ENCODE measurements at places on chromosomes 11 and 22.

DNA sequence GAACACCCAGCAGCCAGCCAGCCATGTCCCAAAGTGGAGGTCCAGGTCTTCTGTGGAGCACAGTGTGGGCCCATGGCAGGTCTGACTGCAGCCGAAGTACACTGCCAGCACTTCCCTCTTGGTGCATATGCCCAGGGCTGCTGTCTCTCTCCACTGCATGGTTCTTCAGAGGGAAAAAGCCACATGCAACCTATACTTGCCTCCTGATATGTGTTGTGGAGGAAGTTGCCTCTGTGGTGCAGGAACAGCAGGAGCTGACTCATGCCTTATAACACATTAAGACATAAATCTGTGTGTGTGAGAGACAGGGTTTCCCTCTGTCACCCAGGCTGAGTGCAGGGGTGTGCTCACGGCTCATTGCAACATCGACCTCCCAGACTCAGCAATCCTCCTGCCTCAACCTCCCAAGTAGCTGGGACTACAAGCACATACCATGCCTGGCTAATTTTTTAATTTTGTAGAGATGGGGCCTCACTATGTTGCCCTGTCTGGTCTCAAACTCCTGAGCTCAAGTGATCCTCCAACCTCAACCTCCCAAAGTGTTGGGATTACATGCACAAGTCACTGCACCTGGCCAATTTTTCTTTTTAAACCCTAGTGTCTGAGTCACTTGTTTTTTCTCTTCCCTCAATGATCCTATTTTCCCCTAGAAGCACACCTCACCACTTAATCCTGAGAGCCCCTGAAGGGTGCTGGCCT is 98.8 kb downstream of the MPPED2 start:
- peak; percentile 22 for DNase-seq

DNA sequence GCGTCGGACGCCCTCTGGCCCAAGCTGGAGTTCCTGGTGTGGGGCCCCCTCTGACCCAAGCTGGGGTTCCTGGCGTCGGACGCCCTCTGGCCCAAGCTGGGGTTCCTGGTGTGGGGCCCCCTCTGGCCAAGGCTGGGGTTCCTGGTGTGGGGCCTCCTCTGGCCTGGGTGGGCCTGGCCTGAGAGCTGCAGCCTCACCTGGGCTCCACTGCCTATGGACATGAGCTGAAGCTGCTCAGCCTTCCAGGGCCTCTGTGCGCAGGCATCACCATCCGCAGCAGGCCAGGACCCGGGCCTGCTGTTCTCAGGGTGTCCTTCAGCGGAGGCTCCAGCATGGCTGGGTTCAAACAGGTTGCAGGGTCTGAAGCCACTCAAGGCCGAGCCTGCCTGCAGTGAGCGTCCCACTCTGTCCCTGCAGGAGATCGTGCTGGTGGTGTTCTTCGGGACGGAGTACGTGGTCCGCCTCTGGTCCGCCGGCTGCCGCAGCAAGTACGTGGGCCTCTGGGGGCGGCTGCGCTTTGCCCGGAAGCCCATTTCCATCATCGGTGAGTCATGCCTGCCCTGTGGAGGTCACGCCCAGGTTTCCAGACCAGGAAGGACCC is 125.5 kb downstream of the KCNQ1 start:
- DNase-seq, result no peak

DNA sequence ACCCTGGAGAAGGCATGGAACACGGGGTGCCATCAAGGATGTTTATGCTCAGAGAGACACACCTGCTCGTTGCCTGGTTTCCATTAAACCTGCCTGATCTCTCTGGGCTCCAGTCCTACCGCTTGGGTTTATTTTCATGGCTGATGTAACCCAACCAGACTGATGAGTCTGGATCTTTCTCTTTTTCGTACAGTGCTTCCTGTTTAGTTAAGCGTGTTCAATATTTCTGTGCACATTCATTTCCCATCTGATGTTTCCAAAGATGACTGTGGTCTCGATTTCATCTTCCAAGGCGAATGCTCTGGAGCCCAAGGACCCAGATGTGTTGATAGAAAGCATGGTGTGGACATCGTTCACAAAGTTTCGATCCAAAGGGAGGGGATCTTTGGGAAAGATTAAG is 84.3 kb downstream of the SNX19 start:
- DNase-seq, result no peak

GRCh38 chr11:469684-470560 is 19.8 kb downstream of the PTDSS2 start:
- no peak for DNase-seq

GRCh38 chr11:111461460-111462235 is 50.5 kb downstream of the BTG4 start:
- no peak for DNase-seq

GRCh38 chr11:16040151-16040550 is 316.2 kb downstream of the SOX6 start:
- no peak for DNase-seq

GRCh38 chr11:2136952-2137201 is 2.3 kb downstream of the IGF2 start:
- no peak for DNase-seq

DNA sequence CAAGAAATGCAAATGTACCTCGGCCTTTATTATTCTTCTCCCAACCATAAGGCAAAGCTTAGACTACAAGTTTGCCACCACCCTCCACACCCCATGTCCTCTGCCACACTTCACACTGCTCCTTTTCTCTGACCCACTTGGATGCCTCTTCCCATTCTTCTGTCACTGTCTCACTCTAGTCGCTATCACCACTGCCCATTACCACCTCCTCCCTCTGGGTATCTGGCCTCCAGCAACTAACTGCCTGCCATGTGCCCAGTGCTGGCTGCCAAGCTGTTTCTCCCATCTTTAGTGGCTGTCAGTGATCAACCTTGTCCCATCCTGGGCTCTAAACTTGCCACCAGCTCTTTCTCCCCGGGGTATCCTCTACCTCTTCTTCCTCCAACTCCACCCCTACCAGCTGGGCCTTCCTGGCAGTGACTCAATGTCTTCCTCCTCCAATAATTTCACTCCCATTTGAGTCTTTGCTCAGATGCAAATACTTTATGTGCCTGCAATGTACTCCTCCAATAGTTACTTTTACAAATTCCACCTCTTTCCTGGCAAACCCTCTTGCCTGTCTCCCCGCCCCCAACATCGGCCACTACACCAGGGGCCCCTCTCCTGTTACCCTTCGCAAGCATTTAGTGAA is 20.1 kb upstream of the KDM2A start:
- no peak for DNase-seq

DNA sequence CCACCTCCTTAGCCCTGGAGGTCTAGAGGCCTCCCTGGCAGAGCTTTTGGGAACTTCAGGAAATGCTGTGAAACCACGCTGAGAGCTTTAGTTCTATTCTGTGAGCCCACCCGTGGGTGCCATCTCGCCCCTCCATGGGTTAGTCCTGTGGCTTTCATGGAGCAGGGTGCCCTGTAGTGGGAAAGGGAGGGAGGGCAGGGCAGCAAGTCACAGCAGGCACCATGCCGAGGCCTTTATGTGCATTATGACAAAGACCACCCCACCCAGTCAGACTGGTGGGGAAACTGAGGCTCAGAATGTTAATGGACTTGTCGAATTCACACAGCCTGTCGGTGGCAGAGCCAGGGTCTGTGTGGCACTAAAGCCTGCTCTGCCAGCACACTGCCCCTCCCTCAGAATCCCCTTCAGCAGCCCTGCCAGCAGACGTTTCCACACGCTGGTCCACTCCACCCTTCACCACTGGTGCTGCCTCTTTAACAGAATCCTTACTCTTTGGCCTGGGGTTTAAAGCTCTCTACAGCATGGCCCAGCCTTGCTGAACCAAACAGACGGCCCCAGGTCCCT is 13.4 kb downstream of the TMPRSS13 start:
- no peak for DNase-seq

GRCh38 chr11:71098776-71099175 is 153.6 kb downstream of the SHANK2 start:
- DNase-seq, result no peak

Measured in NK-92 treated with Interleukin-12 subunit alpha and Interleukin-12 subunit beta, amount 100 ng/mL, for 24 hours (cell line).